Activated CD8-positive, alpha-beta memory T cell treated with anti-CD3 and anti-CD28 coated beads for 48 hours (primary cell): ENCODE measurements at places on chromosomes 5 and 9.

DNA sequence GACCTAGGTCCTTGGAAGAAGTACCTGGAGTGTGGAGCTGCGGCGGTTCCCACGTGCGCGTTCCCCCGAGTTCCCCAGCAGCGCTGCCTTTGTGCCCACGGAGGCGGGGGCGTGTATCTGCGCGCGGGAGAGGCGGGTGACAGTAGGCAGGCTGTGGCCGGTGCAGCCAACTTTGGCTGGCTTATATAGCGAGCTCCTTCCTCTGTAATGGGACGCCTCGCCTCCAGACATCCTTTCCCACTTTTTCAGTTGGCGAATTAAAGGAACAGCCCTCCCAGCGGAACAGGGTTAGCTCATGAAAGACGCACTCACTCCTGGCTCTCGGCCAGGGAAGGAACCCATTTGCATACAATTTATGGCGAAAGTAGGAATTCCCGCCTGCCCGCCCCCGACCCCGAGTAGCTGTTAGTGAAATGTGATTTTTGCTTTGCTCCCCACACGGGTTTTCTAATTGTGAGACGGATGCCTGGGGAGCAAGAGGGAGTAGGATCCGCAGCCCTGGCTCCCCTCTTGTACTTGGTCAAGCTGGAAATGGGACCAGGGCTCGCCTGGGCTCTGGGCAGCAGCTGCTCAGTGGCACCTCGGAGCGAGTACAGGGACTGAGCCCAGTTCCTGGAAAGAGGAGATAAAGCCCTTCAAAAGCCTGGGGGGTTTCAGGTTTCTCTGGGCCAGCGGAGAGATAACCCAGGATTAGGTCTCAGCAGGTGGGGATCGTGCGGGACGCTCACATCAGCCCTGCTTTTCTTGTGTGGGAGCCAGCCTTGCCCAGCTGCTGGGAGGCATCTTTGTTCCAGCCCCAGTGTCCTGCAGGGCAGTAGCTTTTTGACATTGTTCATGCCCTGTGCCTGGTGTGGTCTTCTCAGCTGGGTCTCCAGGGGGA lies at the start of gene TNC:
TSS of gene TNC (minus strand) at position 159 of the 880 bp plus-strand sequence. CDS start 27,139 bp downstream, outside the sequence.
- no peak for DNase-seq

GRCh38 chr5:179505636-179506261 lies 44.6 kb upstream of the RUFY1 start:
- no peak for DNase-seq

DNA sequence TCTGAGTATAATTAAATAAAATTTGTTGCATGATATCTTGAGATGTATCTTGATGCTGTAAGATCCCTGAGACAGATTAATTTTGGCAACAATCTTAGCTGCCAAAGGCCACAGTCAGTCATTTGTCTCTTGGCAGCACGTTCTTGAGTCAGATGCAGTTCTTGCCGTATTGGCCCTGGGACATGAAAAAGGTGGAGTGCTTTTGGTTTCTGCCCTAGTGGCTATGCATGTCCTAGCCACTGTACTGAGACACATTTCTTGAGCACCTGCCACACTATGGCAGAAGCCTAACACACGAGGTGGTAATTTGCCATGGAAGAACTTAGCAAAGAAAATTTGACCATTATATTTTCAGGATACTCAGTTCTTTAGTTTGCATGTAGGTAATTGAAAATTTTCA lies 45.0 kb upstream of the PHF2 start:
- no peak for DNase-seq

DNA sequence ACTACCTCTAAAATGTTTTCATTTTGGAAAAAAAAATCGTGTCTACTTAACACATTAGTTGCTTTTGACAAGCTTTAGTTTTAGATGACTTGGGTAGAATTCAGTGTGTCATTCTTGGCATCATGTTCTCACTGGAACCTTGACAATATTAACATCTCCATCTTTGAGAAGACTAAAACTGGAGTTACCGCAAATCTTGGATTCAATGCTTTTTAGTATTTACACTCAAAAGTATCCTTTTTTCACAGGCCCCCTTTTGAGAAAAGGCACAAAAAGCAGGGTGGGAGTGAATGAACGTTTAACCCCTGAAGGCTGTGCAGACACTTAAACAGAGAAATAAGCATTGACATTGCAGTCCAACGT lies 549.1 kb downstream of the CSNK1G3 start:
- DNase-seq = no peak

- DNase-seq = no peak
These were observed 20.4 kb upstream of the KIF12 start for GRCh38 chr9:114119242-114120191.

DNA sequence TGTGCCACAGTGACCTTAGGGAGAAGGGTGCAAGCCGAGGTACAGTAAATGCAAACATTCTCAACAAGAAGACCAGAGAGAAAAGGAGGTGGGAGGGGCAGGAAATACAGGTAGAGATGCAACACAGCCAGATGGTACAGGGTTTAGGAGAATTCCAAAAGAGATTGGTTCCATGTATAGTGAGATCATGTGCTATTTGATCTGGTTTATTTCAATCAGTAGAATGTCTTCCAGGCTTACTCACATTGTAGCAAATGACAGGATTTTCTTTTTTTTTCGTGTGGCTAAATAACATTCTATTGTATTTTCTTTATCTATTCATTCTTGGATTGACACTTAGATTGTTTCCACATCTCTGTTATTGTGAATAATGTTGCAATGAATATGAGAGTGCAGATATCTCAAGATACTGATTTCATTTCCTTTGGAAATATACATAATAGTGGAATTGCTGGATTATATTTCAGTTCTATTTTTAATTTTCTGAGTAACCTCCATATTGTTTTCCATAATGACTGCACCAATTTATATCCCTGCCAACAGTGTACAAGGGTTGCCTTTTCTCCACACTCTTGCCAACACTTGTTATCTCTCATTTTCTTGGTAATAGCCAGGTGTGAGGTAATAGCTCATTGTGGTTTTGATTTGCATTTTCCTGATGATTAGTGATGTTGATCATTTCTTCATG lies 107.8 kb upstream of the GAS1 start:
- DNase-seq = no peak

GRCh38 chr5:32319392-32319791 lies 6.7 kb upstream of the MTMR12 start:
- no peak for DNase-seq

DNA sequence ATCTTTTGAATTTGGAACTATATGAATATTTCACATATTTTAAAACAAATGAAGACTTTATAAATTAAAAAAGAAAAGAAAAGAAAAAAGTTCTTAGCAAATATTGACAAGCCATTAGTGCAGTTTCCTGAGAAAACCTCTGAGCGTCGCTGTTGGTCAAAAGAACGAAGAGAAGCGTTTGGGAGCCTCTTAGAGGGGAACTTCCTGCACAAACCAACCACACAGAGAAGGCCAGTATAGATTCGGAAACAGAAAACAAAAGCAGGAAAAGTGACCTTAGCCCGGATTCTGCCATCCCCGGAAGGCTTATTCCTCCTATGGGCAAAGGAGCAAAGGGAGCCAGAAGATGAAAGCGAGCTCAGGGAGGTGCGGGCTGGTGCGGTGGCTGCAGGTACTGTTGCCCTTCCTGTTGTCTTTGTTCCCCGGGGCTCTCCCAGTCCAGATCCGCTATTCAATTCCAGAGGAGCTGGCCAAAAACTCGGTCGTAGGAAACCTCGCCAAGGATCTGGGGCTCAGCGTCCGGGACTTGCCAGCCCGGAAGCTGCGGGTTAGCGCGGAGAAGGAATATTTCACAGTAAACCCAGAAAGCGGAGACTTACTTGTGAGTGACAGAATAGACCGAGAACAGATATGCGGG lies at the start of gene PCDHGB2:
TSS of gene PCDHGB2 (plus strand) at position 205 of the 637 bp plus-strand sequence. CDS start at position 347, 142 bp downstream.
- no peak for DNase-seq

DNA sequence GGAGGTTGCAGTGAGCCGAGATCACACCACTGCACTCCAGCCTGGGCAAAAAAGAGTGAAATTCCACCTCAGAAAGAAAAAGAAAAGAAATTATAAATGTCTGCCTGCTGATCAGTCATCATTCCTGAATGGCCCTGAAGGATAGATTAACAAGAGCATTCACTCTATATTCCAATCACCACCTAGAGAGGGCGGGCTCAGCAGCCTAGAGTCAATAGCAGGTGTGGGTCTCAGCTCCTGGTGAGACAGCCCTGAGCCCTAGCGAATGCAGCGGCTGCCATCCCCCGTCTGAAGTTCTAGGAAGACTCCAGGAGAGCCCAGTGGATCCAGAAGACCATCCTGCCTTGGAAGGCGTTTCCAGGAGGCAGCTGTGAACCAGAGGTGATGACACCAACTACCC lies 12.0 kb downstream of the FBP1 start:
- no peak for DNase-seq

DNA sequence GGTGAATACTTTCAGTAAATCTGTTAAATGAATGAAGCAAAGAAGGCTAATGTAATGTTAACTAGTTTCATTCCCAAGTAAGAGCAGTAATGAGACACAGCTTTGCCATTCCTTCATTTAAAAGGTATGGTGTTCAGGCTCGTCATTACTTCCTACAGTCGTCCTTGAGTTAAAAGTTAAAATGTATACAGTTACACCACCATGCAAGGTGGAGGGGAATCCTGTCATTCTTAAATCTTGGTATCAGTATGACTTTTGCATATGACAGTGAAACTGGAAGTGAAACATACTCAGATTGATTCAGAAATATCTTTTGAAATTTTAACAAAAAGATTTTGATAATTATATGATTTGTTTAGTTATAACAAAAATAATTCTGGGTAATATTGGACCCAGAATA lies 25.9 kb downstream of the MTRR start:
- no peak for DNase-seq

DNA sequence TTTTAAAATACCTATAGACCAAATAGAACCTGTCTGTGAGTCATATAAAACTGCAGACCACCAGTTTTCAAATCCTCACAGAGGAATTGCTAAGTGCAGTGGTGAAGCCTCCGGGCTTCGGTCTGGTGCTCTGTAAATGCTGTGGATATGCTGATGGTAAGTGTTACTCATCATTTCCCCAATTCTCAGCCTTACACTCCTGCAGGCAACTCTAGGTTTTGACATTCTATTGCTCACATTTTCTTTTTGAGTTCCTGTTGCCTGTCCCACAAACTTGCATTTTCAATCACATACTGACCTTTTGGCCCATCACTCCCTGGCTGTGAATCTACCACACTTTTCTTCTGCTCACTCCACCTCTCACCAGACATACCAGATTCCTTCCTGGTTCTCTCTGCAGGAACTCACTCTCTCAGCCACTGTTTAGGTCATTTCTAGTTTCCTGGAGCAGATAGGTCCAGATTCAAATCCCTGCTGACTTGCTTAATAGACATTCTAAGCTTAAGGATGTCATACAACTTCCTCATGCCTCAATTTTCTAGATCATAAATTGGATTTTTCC lies 192.9 kb downstream of the RAB3C start:
- DNase-seq = no peak

DNA sequence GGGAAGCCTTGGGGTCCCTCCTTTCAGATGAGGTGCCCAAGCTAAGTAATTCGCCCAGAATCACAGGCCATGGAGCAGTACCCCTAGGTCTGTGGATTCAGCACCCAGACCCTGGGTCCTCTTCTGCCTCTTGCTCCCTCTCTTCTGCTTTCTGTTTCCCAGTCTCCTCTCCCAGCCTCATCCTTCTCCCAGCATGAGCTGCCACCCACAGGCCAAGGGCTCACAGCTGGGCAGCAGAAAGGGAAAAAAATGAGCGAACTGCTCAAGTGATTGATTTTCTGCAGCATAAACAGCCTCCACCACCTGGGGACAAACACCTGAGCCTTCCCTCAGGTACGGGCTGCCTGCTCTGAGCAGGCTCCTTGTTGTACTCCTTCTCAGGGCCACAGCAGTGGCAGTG lies 113.9 kb upstream of the SAP30L start:
- no peak for DNase-seq

DNA sequence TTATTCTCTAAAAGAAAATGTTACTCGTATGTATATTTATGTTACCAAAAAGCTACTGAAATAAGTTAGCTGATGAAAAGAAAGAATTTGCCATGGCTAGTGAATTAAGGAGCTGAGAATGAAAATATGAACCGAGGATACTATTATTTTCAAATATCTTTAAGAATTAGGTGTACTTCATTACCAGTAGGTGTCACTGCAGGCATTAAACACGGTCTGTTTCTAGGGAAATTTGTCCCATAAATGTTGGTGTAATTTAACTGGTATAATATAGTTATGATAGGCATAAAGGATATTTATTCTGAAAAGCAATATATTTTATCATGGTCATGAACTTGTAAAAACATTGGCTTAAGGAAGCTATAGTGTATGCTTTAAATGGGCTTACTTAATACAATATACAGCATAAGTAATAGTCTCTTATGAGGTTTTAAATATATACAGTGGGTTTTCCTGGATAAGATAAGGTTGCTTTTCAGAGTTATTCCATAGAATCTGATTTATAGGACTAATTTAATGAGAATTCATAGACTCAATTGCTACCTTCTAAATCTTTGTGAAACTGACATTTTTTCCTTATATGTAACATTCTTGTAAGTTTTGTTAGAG lies 72.4 kb upstream of the MPDZ start:
- DNase-seq = no peak

DNA sequence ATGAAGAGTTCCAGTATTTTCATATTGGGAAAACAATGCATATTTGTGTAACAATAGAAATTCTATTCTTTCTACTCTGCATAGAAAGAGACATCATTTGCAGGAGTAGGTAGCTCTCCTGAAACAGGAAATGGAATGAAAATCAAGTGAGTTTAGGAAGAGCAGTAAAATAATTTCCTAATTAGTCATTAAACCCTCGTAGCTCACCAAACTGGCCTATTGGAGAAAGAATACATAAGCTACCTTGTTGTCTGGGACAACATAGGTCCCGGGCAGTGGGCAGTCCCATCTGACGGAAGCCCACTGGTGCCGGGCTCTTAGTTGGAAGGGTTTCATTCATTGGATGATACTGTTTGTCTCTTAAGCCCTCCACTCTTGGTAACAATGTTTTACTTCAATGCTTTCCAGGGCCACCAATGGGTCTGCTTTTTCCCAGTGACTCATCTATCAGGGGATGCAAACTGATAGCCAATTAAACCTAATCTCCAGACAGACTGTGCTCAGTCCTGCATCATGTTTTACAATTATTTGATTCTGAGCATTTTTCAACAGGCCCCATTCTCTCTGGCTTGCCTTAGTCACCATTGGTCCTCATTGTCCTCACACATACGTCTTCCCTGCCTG lies 46.5 kb downstream of the GNA14 start:
- no peak for DNase-seq

DNA sequence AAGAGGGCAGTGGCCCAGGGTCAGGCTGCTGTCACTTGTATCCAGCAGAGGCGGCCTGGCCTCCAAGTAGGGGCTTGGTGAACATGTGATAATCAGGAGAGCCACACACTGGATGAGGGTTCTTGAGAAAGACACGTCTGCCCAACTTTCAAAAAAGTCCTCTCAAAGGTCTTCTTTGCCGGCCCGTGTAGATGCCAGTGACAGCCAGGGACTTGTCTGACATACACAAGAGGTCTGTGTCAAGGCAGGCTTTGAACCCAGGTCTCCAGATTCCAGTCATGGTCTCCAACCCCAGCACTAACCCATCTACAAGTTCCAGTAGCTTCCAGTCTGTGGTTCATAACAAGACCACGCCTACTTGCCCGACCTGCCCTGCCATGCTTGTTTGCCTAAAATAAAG lies 7.9 kb upstream of the AMBP start:
- DNase-seq = no peak

GRCh38 chr5:570446-570845 lies 41.7 kb upstream of the CEP72 start:
- DNase-seq = no peak
